ENCODE measurements at places on chromosomes 11 and 22.
A peak's percentile ranks its signal among the peaks of the same experiment; 100 is the strongest.

- DNase-seq: no peak
These were observed 13.4 kb downstream of the SHANK2 start for GRCh38 chr11:71238941-71239340.

GRCh38 chr11:12286606-12287005, 90.8 kb upstream of the PARVA start:
- no peak for DNase-seq

- peak; percentile 62 for DNase-seq
These were observed 40.5 kb downstream of the GRAMD4 start for GRCh38 chr22:46660604-46661201.

DNA sequence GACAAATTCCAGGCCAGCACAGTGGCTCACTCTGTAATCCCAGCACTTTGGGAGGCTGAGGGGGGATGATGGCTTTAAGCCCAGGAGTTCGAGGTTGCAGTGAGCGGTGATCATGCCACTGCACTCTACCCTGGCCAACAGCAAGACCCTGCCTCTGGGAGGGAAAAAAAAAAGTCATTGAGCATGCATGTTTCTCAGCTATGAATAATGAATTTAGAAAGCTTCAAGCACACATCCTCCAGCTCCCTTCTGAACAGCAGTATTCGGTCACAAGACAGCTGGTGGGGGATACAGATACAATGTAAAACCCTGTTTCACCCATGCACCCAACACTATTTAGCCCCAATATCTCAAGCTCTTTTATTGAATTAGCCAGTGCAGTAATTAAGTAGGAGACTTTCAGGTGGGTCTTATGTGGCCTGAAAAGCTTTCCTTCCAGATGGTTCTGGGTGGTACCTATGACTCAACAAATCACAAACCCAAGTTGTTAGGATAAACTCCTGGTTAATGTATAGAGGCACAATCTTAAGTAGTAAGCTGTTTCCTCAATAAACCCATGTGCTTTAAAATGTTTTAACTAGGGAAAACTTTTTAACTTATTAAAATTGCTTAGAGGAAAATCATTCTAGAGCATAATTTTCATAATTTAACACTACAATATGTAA, 13.4 kb downstream of the PRDM10 start:
- DNase-seq: no peak

DNA sequence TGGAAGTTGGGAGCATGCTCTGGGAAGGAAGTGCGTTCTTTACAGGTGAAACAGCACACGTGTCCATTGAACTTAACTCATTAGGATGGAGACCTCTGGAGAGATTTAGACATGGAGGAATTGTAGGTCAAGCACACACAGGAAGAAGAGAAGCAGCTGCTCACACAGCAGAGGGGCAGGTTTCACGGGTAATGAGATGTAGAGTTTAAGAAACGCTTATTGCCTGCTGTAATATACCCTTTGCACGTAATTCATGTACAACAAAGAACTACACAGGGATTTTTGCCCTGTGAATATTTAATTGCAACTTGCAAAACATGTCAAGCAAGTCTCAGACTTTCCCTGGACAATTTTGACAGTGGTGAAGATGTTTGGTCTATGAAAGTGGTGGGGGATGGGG, 508.0 kb downstream of the OPCML start:
- no peak for DNase-seq

DNA sequence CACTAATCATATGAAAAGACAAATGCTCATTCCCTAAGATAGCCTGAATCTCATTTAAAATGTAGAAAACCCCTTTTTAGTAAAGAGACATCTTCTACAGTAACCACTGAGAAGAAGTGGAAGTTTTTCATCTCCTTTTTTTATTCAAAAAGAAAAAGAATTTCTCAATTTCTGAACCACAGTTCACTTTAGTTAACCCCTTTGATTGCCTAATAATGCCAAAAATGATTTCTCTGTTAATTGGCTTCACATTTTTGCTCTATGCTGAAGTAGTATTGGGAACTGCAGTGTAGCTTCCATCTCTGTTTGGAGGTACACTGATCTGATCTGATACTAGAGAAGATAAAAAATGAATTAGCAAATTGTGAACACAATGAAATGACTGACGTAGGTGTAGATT, 58.3 kb downstream of the CD44 start:
- DNase-seq: no peak

- DNase-seq: no peak
These were observed 20.1 kb upstream of the CHORDC1 start for GRCh38 chr11:90242894-90243416.

DNA sequence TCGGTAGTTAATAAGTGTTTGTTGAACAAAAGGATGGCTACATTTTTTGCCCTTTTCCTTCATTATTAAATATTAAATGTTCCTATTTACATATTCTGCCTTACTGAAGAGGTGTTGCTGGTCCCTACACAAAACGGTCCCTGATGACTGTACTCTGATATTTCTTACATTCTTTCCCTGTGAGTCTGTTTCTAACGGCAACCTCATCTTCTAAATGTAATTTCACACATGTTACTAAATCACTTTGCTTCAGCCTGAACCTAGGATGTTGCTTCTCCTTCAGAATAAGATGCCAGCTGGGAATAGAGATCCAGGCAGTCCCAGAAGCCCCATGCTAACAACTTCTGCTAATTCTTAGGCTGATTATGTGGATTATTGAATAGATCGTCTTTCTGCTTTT, 50.3 kb downstream of the SPON1 start:
- DNase-seq: no peak

DNA sequence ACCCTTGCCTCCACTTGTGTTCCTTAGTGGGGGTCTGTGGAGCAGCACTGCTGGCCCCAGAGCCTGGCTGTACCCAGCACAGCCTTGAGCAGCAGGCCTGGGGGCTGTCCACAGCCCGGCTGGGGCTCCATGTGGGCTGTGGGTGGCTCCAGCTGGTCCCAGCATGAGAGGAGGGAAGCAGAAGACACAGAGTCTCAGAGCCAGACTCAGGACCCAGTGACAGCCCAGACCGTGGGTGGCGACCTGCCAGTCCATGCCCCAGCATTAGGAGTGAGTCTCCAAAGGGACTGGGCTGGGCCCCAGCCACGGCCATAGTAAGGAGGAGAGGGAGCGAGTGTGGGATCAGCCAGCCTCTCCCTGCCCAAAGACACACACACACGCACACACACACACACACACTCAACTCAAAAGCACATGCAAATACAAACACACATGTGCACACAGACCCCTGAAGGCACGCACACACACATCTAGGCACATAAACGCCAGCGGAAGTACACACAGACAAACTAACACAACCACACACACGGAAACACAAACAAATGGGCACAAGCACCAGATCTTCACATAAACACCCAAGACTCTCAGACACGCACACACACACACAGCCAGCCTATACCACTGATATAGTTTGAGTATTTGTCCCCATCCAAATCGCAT, 16.7 kb upstream of the LRRC10B start:
- no peak for DNase-seq

DNA sequence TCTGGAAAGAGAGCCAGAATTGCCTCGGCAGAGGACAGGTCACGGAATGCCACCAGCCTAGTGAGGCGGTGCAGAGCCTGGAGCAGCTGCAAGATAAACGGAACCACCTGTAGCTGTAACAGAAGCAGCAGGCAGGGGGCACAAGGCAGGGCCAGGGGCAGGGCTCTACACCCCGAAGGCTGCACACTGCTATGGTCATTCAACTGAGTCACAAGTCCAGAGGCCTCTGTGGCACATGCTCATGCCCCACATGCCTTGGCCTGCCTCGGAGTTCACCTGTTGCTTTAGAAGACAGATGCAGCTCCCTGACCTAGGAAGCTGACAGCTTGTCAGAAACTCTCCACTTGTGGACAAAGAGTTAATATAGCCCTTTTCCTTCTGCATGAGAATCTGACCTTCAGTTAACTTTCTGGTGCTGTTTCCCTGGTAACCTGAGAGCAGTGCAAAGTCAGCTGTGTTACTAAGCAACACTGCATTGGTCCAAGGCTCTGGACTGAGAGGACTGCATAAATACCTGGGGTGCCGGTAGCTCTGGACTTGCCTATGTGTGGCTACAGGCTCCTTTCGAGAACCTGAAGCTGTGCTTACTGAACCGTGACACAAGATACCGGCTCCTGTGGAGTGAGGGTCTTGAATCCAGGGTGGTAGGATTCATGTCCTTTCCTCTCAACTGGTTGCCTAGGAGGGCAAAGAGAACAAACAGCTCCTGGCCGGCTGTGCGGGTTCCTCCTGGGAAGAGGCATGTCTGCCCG, 10.5 kb downstream of the COMMD9 start:
- no peak for DNase-seq

Data from SW480 (cell line).